A549 treated with AZD2906 at 1 μM for 4 hours (cell line): ENCODE measurements at places on chromosomes 1 and 21. TPM values are rescaled to one million over a fixed set of nuclear protein-coding genes. Genes with fewer than 3 reads are reported as not detected.

The VSIG8 gene
- total RNA-seq: 0.03 to 0.11 TPM in 2 of 5 replicates, not detected in the others

The TMEM52 gene
- total RNA-seq: 0.37 to 1.6 TPM (median 1.2 TPM) in 5 replicates

The PRR9 gene
- 0.05 TPM in 1 of 5 replicates, not detected in the others for total RNA-seq

The FAM151A gene
- 0.26 to 0.41 TPM (median 0.31 TPM) in 5 replicates for total RNA-seq
